ENCODE measurements at places on chromosomes 3 and 15.
A peak's percentile ranks its signal among the peaks of the same experiment; 100 is the strongest.

DNA sequence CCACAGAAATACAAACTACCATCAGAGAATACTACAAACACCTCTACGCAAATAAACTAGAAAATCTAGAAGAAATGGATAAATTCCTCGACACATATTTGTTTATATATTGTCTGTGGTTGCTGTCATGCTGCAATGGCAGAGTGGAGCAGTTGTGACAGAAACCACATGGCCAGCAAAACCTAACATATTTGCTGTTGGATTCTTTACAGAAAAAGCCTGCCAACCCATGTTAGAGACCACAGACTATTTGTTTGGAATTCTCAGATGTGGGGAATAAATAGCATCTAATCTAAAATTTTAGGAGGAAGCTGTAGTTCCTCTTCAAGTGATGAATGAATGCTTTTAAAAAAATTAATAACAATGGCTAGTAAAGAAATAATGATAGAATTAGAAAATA lies 341.6 kb upstream of the AZI2 start:
- DNase-seq: no peak

DNA sequence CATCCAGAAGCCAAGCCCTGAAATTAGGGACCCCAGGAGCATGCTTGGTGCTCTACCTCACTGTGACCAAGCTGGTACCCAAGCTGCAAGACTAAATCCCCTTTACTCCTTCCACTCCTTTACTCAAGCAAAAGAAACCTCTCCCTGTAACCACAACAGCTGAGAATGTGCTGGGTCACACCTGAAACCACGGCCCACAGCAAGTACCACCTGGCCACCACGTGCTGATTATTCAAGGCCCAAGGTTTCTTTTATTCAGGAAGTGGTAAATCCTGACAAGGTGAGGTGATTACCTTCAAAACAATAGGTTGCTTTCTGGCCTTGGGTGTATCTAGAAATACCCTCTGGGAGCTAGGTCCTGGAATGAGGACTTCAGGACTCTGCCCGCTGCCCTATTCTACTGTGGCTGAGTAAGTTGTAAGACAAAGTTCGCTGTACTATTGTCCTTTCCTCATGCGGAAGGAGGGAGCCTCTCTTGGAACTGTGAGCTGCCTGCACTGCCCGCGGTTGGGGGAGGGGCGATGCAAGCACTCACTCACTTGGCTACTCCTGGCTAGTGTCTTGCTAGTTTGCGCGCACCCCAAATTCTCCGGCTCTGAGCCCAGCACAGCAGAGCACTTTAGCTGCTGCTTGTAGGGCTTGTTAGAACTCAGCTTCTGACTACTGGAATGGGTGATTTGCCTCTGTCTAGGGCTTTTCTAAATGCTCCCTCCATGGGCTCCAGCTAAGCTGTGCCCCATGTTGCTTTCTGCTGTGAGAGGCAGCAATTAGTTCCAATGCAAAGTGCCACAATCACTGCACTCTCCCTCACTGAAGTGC lies 487.1 kb upstream of the CNTN3 start:
- no peak for DNase-seq

DNA sequence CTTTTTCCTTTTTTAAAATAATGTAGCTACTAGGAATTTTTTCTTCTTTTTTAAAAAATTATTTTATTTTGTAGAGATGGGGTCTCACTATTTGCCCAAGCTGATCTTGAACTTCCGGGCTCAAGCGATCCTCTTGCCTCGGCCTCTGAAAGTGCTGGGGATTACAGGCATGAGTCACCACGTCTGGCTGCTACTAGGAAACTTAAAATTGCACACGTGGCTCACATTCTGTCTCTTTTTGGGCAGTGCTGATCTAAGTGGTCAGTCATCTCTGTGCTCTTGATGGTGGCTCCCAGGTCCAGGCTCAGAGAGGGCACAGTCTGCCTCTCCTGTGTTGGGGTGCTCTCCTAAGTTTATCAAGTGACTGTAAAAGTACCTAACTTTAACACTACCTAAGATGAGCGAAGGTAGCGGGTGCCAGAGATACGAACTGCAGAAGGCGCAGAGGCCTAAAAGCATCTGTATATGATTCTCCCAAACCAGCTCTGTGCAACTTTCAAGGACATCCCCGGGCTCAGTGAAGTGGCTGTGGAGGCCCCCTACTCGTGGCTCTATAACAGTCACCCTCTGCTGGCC lies 52.9 kb upstream of the SEC13 start:
- peak; percentile 17 for DNase-seq

GRCh38 chr3:17820275-17820674 lies 77.8 kb upstream of the TBC1D5 start:
- no peak for DNase-seq

DNA sequence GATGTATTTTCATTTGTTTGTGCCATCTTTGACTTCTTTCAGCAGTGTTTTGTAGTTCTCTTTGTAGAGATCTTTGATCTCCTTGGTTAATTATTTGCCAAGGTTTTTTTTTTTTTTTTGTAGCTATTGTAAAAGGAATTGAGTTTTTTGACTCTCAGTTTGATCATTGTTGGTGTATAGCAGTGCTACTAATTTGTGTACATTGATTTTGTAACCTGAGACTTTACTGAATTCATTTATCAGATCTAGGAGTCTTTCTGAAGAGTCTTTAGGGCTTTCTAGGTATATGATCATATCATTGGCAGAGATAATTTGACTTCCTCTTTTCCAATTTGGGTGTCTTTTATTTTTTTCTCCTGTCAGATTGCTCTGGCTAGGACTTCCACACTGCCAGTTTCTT lies 42.2 kb upstream of the POMGNT2 start:
- DNase-seq: peak; percentile 24

DNA sequence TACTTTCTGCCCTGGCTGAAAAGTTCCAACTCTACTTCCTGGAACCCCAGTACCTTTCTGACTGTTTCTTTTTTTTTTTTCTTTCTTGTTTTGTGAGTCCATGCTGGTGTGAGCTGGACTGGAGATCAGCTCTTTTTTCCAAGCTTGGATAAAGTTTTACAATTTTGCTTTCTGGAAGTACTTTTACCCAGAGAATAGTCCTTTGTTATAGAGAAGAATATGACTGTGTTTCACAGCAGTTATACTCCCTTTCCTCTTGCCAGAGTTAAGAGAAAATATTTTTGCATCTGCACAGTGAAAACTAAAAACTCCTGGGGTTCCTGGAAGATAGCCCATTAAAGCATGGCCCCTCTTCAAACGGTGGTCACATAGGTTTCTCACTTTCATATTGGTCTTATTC lies 1100.6 kb downstream of the OTOL1 start:
- DNase-seq: no peak

GRCh38 chr15:76669521-76670207 lies 235.5 kb downstream of the SCAPER start:
- no peak for DNase-seq

DNA sequence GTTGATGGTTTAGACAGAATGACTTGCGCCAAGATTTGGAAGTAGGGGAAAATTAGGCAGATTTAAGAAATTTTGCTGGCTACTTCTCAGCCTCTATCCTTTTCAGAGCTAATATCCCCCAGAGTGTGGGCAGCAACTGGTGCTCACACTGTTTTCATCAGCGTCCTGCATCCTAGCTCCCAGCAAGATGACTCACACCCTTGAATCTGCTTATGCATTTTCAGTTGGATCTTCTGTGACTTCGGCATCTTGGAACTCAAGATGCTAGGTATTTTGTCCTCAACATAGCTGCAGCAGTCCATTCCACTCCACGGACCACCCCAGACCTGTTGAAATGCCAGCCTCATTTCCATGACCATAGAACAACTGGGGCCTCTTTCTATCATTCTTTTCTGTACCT lies 336.1 kb upstream of the NR2F2 start:
- DNase-seq: no peak

DNA sequence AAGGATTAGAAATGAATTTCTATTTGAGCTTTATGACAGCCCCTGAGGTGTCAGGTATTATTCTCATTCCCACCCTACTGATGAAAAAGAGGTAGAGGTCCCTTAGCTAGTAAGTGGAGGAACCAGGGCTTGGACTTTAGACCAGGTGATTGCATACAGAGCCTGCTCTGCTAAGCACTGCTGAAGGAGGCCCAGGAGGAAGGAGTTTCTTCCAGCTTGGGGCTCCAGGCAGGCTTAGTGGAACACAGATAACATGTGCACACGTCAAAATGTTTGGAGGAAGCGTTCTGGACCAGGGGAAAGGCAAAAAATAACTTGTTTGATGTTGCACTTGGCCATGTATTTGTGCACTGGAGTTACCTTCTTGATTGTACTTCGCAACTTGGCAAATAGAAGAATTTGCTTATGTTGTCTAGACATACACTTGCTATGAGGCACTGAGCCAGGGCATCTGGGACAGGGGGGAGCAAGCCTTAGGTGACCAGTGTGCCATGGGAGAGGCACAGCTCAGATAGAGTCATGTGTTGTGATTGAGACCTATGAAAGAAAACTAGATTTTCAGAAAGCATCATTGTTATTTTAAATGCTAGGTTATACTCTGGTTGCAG lies 22.4 kb downstream of the IFT122 start:
- DNase-seq: peak; percentile 78

- DNase-seq: peak; percentile 46
Measured at GRCh38 chr15:41231422-41232226, 556 bp downstream of the CHP1 start.

GRCh38 chr3:16510620-16511319 lies 2.7 kb downstream of the RFTN1 start:
- no peak for DNase-seq

GRCh38 chr3:123262868-123263267 lies 61.1 kb downstream of the SEC22A start:
- DNase-seq: no peak

GRCh38 chr15:40345867-40346578 lies 4.8 kb upstream of the PHGR1 start:
- no peak for DNase-seq
